ENCODE measurements at places on chromosomes 3 and 15. TPM values are rescaled to one million over a fixed set of nuclear protein-coding genes. Genes with fewer than 3 reads are reported as not detected.

DNA sequence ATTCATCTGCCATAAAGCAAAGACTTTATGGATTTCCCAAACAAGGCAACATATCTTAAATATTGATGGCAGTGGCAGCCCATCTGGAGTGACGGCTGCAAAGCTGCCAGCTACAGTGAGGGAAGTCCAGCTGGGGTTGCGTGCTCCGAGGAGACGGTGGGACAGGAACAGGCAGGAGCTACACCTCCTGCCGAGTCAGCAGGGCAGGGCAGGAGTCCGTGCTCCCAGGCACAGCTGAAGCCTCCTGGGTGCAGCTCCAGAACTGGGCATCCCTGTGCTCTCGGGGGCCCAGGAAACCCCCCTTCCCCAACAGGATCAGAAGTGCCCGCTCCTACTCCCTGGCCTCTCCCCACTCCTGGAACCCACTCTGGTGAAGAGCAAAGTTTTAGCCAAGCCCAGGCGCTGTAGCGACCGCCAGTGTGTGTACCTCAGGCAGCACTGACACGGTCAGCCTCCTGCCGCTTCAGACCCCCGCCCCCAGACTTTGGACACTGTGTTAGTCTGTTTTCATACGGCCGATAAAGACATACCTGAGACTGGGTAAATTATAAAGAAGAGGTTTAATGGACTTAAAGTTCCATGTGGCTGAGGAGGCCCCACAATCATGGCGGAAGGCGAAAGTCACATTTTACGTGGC lies 556.4 kb upstream of the CCDC54 start:
- no peak for DNase-seq

DNA sequence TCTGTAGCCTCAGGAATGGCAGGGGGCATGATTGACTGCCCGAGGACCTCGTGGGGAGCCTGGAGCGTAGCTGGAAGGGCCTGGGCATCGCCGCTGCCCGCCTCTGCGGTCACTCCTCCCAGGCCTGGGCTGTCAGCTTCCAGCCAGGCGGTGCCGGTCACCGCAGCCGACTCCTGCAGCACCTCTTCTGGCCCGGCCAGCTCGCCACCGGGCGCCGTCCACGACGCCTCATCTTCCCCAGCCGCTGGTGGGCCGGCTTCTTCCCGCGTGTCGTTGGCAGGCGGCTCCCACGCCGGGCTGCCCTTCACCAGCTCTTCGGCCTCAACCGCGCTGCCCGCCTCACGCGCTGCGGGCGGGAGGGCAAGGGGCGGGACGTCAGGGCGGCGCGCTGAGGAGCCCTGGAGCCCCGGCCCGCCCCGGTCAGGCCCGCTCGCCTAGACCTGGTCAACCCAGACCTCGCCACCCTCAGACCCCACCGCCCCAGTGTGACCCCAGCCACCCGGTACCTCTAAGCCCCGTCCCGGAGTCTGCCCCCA lies 1.0 kb downstream of the CSPG5 start:
- no peak for DNase-seq

DNA sequence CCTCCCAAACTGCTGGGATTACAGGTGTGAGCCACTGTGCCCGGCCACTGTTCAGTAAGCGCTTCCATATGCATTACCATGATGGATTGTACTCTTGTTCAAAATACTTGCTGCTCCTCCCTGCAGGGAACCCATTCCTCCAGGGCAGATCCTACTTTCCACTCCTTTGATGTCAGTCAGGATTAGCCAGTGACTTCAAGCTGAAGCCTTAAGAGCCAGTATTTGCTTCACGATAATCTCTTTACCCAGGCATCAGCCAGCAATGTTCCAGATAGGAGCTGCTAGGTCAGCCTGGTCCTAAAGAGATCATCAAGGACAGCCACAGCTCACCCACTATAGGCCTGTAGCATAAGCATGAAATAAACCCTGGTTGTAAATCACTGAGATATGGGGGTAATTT lies 96.5 kb upstream of the UBE2E2 start:
- DNase-seq, result no peak

GRCh38 chr3:62238003-62238402 lies 135.3 kb downstream of the FEZF2 start:
- DNase-seq, result no peak

DNA sequence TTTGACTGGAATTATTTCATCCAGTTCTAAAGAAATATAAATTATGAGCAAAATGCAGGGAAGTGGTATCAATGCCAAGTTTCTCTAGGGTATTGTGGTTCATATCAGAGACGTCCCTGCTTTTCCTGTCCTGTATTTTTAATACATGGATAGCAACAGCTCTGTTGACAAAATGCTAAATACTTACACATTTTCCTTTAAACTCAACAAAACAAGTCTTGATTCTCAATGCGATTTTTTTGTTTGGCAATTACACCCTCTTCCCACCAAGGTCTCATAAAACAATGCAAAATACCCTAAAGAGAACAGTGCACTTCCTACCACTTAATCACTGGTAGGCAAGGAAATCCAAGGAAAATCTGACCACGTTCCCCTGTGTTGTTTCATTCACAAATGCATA lies 120.0 kb downstream of the DUT start:
- no peak for DNase-seq

GRCh38 chr15:40238532-40239403 lies at the start of gene PAK6:
TSS of gene PAK6 (plus strand) at chr15:40239063. CDS start at chr15:40264786, 25,723 bp downstream.
- peak; percentile 36 for DNase-seq

DNA sequence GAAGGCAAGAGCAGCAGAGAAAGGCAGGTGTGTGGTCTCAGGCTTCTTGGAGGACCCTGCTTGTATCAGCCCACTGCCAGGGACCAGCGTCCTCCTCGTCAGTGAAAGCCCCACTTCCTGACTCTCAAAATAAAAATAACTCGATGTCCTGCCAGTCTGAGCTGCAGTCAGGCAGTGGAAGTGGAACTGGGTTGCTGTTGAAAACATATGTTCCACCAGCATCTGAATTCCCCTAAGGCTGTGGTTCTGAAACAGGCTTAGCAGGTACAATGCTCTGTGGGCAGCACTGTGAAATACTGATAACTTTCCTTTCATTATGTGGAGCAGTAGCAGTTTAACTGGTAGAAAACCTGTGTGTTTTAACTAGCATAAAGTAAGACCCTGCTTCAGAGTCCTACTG lies 121.6 kb upstream of the EIF1B start:
- DNase-seq, result no peak

GRCh38 chr15:51883271-51883837 lies 53.9 kb downstream of the TMOD3 start:
- DNase-seq, result no peak

GRCh38 chr3:63764511-63764910 lies 54.6 kb upstream of the C3orf49 start:
- DNase-seq, result no peak

GRCh38 chr15:60059186-60059585 lies 55.1 kb downstream of the FOXB1 start:
- no peak for DNase-seq

GRCh38 chr3:22117751-22118346 lies 366.8 kb upstream of the ZNF385D start:
- no peak for DNase-seq

- no peak for DNase-seq
Observed at GRCh38 chr3:157132936-157133335, 27.0 kb downstream of the CCNL1 start.

GRCh38 chr3:72844436-72844993 lies 3.7 kb downstream of the SHQ1 start:
- DNase-seq, result peak; percentile 17

GRCh38 chr3:124492824-124493223 lies 237.4 kb upstream of the UMPS start:
- peak; percentile 7 for DNase-seq

DNA sequence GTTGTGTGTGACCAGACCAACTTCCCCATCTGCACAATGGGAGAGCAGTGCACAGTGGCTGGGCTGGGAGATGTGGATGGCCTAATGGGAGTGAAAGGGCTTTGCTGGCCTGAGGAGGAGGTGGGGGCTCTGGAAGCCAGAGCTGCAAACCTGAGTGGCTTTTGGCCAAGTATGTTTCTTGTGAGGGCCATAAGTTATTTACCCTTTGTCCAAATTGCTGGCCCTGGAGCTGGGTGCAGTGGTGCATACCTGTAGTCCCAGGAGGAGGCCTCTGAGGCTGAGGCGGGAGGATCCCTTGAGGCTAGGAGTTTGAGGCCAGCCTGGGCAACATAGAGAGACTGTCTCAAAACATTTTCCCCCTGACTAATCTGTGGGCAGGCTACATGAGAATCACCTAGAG lies 129.1 kb downstream of the WNT7A start:
- no peak for DNase-seq

DNA sequence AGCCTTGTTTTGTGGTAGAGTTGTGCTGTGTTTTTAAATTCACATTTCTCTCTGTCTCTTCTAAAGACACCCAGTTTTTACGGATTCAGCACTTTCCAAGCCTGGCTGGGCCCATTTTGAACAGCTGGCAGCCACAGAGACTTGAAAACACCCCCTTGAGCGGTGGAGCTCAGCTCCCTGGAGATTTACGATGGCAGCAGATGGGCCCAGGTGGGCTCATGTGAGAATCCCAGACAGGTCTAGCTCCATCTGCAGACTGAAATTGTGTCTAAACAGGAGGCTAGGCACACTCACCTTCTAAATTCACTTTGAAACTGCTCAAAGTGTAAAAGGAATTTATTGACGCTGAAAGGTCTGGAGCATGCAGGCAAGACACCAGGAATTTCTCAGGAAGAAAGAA lies 232.0 kb upstream of the HES1 start:
- no peak for DNase-seq

DNA sequence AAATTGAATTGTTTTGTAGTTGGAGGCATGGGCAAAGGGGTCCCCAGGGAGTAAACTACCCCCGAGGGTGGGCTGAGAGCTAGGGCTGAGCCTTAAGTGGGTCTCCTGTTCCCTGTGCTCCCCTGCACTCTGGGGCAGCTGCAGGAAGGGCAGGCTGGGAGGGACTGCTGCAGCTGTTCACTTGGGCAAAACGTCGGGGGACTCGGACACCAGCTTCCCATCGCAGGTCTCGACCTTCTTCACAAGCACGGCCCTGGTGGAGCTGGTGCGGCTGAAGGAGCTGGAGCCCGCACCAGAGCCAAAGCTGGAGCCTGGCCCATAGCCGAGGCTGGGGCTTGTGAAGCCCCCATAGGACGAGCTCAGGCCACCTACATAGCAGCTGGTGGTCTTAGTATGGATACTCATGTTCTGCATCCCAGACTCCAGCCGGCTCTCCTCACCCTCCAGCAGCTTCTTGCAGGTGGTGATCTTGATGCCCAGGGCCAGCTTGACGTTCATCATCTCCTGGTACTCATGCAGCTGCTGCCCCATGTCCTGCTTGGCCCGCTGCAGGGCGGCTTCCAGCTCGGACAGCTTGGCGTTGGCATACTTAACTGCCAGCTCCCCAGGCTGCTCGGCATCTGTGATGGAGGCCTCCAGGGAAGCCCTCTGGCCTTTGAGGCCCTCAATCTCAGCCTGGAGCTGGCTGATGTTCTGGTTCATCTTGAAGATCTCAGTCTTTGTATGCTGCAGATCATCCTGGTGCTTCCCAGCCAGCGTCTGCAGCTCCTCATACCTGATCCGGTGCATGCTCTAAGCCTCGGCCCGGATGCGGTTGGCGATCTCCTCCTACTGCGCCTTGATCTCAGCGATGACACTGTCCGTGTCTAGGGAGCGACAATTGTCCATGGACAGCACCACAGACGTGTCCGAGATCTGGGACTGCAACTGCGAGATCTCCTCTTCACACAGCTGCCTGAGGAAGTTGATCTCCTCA lies 423.5 kb upstream of the ARPP21 start:
- DNase-seq, result no peak

GRCh38 chr3:12046406-12046805 lies 42.2 kb downstream of the SYN2 start:
- no peak for DNase-seq

The TMCO5A gene
- not detected for total RNA-seq

The GHSR gene
- total RNA-seq, result not detected

The TTBK2 gene
- total RNA-seq, result 23.7 TPM

The GOLGA6L7 gene
- total RNA-seq, result not detected

The FAM81A gene
- total RNA-seq, result not detected

The ERC2 gene
- 0.19 TPM for total RNA-seq

The GPR62 gene
- total RNA-seq, result not detected

The ELL3 gene
- total RNA-seq, result 2.2 TPM

The CCR3 gene
- total RNA-seq, result not detected

The FAM174B gene
- total RNA-seq, result 9.9 TPM

Data from activated T-cell treated with anti-CD3 and anti-CD28 coated beads, Interleukin-2, amount 50 U/mL, for 72 hours (primary cell).